ENCODE measurements at places on chromosomes 16 and 17.

DNA sequence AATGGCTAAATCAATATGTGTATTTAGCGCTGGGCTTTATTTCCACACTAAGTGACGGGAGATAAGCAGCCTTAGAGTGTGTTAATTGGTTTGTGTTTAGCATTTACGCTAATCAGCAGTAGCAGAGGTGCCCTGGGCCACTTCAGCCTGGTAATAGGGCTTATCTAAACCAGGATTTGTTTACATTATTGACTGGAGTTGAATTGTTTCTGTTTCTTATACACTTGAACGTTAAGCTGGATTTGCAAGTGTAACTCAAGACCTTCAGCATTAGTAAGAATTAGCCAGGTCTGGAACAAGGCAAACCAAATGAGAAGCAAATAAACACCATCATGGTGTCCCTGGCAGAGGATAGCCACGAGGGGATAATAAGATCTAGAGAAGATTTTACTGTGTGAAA, 313.6 kb downstream of the HS3ST4 start:
- no peak for DNase-seq

DNA sequence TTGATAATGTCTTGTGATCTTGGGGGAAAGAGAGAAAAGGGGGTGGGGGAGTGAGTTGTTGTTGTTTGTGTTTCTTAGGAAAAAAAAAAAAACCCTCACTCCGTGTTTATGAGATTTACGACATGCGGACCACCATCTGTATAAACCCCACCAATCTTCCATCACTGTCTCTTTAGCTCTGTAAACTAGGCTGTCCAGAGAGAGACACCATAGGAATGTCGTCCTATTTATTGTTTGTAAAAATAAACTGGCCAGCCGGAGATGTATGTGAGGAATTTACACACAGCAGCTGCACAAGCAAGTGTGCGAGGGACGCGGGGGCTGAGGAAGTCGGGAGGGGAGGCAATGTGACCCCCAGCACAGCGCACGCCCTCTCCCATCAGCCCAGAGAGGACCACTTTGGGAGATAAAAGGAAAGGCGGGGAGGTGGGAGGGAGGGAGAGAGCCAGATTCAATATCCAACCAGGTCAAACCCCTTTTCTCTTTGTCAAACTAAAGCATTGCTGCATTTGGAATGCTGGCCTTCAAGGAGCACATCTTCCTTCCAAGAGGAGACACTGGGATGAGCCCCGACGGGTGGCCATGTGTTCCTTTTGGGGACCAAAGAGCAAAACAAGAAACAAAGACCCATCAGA, 136.2 kb upstream of the SALL1 start:
- DNase-seq, result no peak

DNA sequence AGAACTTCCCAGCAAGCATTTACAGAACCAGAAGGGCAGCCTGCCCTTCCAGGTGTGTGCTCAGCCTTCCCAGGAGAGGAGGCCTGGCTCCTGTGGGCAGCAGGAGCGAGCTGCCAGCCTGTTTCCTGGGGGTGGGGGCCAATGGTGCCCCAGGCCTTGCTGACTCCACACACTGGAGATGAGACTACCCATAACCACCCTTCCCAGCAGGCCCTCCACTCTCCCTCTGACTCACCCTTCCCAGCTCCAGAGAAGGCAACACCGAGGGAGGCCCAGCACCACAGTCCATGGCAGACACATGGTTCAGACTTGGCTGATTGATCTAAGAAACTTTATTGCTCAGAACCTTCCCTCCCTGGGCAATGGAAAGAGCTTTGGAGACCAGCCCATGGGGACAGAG, 1.8 kb upstream of the PRSS53 start:
- no peak for DNase-seq

DNA sequence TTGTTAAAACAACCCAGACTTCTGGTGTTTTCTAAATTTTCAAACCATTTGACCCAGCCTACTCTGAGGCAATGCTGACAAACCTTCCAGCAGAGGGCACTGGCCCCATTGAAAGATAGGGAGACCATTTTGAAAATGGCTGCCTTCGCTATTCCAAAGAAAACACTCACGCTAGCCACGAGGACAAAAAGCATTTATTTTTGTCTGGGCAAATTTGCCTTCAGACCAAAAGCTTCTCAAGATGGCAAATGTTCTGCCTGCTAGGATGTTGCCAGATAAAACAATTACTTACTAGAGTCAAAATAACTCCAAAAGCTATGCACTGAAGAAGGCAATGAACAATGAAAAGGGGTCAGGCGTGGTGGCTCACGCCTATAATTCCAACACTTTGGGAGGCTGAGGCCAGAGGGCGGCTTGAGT, 296.7 kb upstream of the IRX5 start:
- DNase-seq, result peak; percentile 39

GRCh38 chr17:17959520-17960361, 12.5 kb downstream of the TOM1L2 start:
- DNase-seq, result no peak

GRCh38 chr17:50865060-50865867, 890 bp downstream of the TOB1 start:
- no peak for DNase-seq

DNA sequence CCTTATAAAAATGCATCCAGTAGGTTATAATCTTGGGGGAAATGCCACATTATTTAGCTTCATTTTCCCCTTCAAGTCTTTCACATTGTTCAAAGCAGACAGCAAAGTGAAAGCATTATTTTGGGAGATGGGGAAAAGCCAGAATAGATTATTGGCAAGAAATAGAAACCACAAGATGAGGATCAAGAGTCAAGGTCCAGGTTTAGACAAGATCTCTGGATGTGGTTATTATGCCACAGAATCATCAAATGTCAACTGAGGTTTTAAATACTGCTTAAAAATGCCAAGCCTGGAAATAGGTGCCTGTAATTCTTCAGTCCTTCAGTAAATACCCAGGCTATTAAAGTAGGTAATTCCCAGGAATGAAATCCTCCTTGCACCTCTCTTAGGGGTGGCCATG, 65.1 kb upstream of the ALOX12 start:
- DNase-seq, result no peak

GRCh38 chr17:82861393-82861775, 21.6 kb upstream of the ZNF750 start:
- DNase-seq, result no peak

- no peak for DNase-seq
These were observed 14.2 kb upstream of the CCNF start for GRCh38 chr16:2415085-2415484.

DNA sequence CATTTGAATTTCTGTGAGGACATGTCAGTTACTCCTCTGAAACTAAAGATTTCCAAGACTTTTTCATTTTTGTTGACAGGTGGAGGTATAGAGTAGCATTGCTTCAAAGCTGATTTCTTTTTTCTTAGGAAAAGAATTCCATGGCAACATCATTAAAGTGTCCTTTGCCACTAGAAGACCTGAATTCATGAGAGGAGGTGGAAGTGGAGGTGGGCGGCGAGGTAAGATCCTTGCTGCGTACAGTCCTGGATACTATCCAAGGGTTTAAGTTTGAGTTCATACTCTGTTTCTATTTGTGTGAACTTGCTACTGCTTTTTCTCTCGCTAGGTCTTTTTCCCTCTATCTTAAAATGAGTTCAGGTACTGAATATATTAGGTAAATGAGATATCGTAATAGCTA, 26.5 kb downstream of the HEATR9 start:
- DNase-seq, result no peak

DNA sequence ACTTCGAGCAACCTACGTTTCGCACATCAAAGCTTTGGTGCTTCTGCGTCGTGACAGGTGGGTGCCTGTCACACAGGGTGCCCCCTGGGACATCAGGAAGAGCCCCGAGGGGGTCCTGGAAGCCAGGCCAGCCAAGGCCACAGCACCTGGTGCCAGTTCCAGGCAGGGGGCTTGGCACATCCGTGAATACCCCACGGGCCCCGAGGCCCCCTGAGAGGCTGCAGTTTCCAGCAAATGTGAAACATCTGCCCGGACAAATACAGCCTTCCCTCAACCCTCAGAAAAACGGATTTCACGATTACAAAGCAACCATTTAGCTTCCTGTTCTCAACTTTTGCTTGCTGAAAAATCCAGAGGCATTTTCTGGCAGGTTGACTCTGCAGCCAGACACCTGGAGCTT, 109.3 kb upstream of the METRNL start:
- no peak for DNase-seq

DNA sequence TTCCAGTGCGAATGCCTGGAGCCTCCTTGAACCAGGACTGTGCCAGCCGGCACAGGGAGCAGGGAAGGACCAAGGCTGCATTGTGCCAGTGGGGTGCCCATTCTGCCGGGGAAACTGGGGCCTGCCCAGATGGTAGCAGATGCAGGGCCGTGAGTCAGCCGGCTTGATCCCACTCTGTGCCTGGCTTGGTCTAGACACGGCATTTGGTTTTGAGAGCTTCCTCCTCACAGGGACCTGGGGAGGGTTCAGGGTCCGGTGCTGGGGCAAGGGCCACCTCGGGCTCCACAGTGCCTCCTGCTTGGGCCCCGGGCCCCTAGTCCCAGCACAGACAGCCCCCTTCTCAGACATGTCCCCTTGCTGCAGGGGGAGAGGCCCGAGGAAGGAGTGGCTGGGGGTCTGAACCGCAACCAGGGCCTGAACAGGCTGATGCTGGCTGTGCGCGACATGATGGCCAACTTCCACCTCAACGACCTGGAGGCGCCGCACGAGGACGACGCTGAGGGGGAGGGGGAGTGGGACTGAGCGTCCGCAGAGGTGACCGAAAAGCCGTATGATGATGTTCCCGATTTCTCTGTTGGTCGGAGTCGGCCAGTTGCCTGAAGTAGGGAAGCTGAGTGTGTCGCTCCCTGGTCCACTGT, 7.8 kb upstream of the MC1R start:
- DNase-seq, result no peak

- DNase-seq, result no peak
These were observed 60.2 kb upstream of the ADORA2B start for GRCh38 chr17:15884731-15885130.

DNA sequence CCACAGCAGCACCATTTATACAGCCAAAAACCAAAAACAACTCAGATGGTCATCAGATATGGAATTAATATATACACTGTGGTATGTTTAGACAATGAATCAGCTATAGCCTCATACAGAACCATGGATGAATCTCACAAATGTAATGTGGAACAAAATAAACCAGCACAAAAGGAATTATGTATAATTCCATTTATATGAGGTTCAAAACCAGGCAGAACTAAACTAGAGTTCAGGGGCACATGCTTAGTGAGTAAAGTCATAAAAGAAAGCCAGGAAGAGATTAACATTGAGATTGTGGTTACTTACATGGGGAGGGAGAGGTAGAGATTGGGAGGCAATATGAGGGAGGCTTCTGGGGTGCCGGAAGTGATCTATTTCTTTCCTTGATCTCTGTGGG, 231.1 kb downstream of the COPRS start:
- DNase-seq, result no peak

GRCh38 chr16:25713785-25714570, 22.2 kb downstream of the HS3ST4 start:
- DNase-seq, result no peak

- DNase-seq, result no peak
These were observed 1.2 kb downstream of the GRB2 start for GRCh38 chr17:75404223-75404730.
